ENCODE measurements at places on chromosomes 16 and 17.

DNA sequence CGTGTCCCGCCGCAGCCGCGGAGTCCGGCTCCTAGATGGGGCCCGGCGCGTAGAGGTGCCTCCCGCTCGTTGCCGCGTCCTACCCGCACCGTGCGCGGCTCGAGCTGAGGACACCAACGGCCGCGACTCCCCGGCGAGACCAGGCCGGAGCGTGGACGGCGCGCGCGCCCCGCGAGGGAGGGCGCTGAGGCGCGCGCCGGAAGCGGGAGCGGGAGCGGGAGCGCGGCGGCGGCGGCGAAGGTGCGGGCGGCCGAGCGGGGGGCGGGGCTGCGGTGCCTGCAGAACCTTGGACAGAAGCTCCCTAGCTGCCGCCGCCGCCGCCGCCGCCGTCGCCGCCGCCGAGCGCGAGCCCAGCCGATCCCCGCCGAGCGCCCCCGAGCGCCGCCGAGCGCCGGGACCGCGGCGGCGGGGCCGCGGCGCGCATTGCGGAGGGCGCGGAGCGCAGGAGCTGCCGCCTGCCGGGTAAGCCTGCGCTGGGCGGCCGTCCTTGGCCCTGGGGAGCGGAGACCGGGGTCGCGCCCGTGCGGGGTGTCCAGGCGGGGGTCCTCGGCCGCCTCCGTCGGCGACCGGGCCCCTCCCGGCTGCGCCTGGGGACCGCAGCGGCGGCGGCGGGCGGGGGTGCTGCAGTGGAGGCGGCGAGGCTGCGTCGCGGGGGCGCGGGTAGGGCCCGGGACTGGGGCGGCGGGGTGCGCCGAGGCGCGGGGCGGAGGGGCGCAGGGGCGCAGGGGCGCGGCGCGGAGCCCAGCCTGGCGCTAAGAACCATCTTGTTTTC is at the start of gene CDK5R1:
CDK5R1 (plus strand) TSS at position 293 of the 772 bp plus-strand sequence. CDS start 628 bp downstream, outside the sequence.
- DNase-seq, result peak; percentile 73

GRCh38 chr16:66265048-66265415 is 101.5 kb upstream of the CDH5 start:
- DNase-seq, result no peak

GRCh38 chr17:78873519-78874340 is 29.3 kb downstream of the CEP295NL start:
- peak; percentile 65 for DNase-seq

DNA sequence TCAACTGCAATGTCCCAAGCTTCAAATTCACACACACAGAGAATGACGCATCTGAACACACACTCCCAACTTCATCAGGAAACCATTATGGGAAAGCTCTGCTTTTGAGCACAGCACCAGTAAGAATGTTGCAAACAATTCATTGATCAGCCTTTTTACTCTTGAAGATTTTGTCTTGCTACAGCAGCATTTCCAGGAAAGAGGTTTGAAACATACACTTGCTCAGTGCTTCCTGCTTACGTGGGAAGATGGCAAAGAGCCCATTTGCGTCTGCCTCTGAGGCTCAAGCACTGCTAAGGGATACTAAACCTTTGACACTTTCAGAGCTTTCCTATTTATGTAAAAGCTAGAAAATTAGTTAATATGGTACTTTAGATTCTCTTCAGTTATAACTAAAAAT is 77.2 kb upstream of the MON1B start:
- DNase-seq, result no peak

DNA sequence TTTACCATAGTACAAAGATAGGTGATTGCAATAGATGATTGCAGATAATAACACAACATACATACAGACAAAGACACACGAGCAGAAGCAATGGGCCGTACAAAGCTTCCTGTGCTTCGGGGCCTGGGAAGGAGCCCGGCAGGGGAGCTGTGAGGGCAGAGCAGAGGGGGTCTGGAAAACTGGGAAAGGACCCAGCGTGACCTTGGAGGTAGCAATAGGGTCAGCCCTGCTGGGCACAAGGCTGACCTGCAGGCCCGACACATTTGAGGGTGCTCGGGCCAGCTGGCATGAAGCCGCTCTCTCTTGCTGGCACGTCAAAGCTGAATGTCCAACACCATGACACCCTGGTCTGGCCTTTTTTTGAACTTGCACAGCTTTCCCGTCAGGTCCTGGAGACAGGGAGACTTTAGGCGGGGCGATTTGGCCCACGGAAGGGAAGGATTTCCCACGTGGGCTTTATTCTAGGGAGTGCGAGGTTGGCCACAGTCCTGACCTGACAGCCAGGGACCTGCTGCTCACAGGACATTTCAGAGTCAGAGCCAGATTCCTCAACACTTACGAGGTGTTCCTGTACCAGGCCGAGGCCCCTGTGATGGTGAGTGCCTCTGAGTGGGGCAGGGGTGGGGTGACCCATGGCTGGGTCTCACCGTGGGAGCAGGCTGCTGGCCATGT is 83.2 kb downstream of the NTN1 start:
- DNase-seq, result no peak

GRCh38 chr17:74099442-74100340 is 103.8 kb upstream of the RPL38 start:
- DNase-seq, result no peak

GRCh38 chr16:84425696-84426095 is 57.4 kb downstream of the ATP2C2 start:
- no peak for DNase-seq

- DNase-seq, result peak; percentile 67
Measured at GRCh38 chr17:29238133-29238850, 8.4 kb upstream of the CRYBA1 start.

- no peak for DNase-seq
Measured at GRCh38 chr17:73309727-73310596, 1.8 kb downstream of the CDC42EP4 start.

GRCh38 chr17:6120351-6120750 is 50.2 kb downstream of the WSCD1 start:
- no peak for DNase-seq

- DNase-seq, result no peak
Measured at GRCh38 chr16:86919578-86920305, 341.4 kb downstream of the FOXL1 start.

Measured in iris pigment epithelial cell (primary cell).